A673 (cell line): ENCODE measurements at places on chromosomes 1 and 21. TPM values are rescaled to one million over a fixed set of nuclear protein-coding genes. Genes with fewer than 3 reads are reported as not detected.
A peak's percentile ranks its signal among the peaks of the same experiment; 100 is the strongest.

The MORC3 gene
- total RNA-seq = 27.6 and 30.0 TPM in 2 replicates

The FCRL1 gene
- total RNA-seq = not detected in 2 replicates

The SEC16B gene
- 1.3 and 1.6 TPM in 2 replicates for total RNA-seq

The COL8A2 gene
- 0.22 and 0.24 TPM in 2 replicates for total RNA-seq

The FCGR2B gene
- total RNA-seq = not detected in 2 replicates

The PAPPA2 gene
- total RNA-seq = 0.06 TPM in 1 of 2 replicates, not detected in the other

The OR14K1 gene
- total RNA-seq = not detected in 2 replicates

The RHBG gene
- total RNA-seq = not detected in 2 replicates

The FOXO6 gene
- 6.1 and 7.6 TPM in 2 replicates for total RNA-seq

The RAB7B gene
- 0.11 and 0.31 TPM in 2 replicates for total RNA-seq

The CRP gene
- total RNA-seq = not detected in 2 replicates

The MGST3 gene
- total RNA-seq = 150 and 155 TPM in 2 replicates

The OR2L13 gene
- not detected in 2 replicates for total RNA-seq

The CFAP141 gene
- total RNA-seq = not detected in 2 replicates

The ANGPTL3 gene
- not detected in 2 replicates for total RNA-seq

The ZRANB2 gene
- 112 and 113 TPM in 2 replicates for total RNA-seq

DNA sequence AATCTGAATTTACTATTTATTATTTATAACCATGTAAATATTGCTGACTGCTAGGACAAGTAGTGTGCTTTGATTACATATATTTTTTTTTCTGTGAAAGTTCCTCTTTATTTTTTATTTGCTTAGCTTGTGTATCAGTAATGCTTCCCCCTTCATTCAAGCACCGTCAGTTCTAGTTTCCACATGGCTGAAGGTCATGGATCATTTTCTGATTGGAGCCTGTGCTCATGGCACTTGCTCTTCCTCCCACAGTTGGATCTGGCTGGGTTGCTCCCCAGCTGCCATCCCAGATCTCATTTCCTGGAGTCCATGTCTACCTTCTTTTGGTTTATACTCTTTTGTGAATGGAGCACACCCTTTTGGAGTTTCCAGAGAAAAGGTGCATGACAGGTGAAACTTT lies 57.0 kb upstream of the IGSF5 start:
- DNase-seq = no peak

DNA sequence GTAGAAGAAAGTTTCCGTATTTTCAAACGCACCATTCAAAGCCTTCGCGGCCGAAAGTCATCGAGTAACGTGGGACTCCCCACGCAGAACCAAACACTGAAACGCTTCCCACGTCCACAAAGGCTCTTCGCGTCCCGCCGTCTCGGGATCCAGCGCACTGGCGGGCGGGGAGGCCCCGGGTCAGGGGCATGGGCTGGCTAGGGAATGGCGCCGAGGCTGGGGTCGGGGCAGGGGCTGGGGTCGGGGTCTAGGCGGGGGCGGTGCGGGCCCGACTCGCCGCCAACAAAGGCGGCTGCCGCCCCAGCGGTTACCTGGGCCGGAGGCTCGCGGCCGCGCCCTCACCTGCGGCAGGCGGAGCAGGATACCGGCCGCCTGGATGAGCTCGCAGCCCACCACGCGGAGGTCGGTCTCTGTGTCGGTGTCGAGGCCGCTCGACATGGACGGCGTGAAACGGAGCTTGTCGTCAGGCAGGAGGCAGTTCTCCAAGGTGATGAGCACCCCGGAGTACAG lies 403 bp downstream of the CCNL2 start:
- no peak for DNase-seq

DNA sequence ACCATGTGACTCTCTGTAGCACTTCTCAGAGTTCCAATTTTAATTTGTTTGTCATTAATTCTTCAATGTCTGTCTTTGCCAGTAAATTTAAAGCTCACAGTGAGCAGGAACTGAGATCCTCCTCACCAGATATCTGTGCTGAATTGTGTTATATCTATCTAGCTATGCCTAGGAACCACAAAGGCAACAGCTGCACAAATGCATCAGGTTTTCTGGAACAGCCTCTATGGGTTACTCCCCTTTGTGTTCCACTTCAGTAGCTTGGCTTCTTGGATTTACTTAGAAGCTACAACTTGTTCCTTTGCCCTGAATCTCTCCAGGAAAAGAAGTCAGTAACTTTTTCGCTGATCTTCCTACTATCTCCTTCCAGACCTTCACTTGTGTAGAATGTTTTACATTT lies 1237.8 kb upstream of the ADGRL4 start:
- no peak for DNase-seq

GRCh38 chr1:209815490-209815889 lies 9.5 kb upstream of the IRF6 start:
- no peak for DNase-seq

DNA sequence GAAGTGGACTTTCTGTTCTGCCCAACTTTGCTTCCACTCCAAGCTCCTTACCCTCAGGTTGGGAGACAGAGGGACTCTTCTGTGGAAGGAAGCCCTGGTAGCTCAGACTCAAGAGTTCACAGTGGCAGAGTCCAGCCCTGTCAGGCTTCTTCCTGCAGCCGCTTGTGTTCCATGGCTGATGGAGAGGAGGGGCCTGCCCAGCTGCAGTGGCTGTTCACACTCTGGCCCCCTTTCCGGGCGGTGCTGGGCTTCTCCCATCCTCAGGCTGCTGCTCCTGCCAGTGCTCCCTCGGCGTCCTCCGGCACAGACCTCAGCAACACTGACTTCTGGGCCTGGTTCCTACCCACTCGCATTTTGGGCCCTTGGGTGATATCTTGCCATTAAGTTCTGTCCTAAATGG lies 4.0 kb downstream of the KRTAP10-1 start:
- DNase-seq = no peak

GRCh38 chr1:93753791-93754763 lies 72.4 kb upstream of the BCAR3 start:
- no peak for DNase-seq

DNA sequence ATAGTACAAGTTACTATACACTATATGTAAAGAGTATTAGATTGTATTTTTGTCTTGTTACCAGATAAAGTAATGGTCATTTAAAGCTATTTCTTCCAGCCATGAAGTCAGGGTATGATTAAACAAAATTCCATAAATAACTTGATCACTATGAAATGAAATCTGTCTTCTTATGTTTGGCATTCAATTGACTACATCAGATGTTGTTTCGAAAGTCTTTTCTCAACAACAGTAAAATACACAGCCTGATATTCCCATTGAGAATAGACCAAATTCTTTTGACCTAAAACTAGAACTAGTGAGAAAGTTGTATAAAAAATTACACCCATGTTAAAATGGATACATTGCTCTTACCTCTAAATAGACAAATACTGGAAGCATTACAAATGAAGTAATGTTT lies 134.6 kb upstream of the ADAMTS5 start:
- no peak for DNase-seq

- no peak for DNase-seq
These were observed 11.5 kb upstream of the LAPTM5 start for GRCh38 chr1:30768830-30769718.

DNA sequence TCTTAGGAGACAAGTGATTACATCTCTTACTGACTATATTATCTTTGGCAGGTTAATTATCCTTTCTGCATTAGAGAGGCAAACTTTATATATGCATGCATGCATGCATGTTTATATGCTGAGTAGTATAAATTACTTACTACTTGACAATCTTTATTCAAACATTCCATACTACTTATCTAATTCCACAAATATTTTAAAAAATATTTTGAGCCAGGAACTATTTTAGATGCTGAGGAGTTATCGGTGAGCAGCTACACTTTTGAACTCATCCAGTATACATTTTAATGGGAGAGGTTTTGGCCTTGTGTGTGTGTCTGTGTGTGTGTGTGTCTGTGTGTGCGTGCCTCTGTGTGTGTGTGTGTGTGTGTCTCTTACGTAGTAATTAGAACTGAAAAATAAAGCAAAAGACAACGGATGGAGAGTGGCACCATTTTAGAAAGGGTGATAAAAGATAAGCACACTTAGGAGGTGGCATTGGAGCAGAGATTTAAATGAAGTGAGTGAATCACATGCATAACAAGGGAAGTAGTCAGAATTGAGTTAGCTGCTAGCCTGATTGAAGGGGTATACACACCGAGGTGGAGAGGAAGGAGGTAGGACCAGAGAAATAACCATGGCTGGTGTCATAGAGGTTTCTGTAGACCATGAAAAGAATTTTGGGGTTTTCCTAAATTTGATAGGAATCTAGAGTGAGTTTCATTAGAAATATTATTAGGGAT lies 1488.4 kb downstream of the MRPL39 start:
- DNase-seq = no peak

DNA sequence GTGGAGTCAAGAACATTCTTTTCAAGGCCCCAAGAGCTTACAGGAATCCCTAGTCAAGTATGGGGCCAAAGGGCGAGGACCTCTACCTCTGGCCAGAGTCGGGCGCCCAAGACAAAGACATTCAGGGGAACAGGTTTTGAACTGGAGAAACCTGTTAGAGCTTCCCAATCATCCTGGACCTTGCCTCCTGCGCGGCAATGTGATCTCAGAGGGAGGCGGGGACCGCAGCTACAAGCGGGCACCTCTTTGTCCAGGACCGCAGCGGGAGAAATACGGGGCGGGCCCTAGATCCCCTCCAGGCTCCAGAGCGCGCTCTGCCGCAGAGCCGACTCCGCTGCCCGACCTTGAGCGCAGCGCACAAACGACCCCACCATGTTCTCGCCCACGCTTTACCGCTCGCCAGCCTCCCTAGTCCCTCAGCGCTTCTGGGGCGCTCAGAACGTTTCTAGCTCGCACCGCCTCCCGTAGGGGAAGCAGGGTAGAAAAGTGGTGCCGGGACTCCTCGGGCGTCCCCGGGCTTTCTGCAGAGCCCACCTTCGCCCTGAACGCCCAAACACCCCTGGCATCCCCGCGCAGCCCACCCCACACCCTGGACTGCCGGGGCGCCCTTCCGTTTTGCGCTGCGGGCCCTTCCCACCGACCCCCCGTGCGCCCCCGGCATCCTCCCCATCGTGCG lies 28.1 kb downstream of the RABIF start:
- peak; percentile 43 for DNase-seq

DNA sequence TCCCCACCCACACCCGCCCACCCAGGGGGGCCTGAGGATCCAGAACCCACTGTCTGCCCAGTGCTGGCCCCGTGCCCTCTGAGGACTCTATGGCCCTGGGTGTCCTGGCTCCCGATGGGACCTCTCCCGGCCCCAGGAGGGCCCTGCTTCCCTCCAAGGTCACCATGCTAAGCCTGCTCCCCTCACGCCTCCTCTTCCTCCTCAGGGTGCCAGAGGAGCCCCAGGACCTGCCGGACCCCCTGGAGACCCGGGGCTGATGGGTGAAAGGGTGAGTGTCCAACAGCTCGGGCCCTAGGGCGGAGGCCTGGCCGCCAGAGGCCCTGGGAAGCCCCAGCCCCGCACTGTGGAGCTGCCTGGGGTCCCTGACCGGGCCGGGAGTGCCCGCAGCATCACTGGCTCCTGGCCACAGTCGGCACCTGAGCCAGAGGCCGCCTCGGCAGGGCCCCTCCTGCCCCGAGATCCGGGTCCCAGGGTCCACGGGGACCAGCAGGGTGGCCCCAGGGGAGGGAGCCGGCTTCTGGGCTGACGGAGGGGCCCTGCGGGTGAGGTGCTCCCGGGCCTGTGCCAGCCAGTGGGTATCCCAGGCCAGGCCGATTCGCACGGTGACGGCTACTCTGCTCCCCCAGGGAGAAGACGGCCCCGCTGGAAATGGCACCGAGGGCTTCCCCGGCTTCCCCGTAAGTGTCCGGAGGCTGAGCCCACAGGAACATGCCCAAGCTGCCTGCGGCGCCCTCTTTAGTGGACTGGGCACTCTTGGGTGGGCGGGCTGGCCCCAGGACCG lies 16.1 kb downstream of the COL6A1 start:
- no peak for DNase-seq

- DNase-seq = no peak
These were observed 2.4 kb upstream of the MMP23B start for GRCh38 chr1:1629430-1630190.

- DNase-seq = peak; percentile 85
These were observed 167.3 kb downstream of the FASLG start for GRCh38 chr1:172826096-172826741.

DNA sequence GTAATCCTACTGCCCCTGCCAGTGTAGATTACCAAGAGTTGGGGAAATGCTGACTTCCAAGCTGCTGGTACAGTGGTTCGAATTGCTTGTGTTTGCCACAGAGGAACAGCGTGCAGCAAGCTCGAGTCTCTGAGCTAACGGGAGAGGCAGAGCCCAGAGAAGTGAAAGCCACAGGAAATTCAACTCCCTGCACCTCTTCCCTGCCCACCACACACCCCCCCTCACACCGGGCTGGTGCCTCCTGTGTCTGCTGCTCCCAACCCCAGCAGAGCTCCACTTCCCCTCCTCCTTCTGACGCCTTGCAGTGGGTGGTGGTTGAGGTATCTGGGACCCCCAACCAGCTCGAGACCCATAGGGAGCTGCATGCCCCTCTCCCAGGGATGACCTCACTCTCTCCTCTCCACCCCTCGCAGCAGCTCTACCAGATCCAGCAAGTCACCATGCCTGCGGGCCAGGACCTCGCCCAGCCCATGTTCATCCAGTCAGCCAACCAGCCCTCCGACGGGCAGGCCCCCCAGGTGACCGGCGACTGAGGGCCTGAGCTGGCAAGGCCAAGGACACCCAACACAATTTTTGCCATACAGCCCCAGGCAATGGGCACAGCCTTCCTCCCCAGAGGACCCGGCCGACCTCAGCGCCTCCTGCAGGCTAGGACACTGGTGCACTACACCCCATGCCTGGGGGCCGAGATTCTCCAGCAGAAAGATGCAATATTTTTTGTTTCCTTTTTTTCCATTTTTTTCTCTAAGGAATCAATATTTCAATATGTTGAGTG lies 13.1 kb upstream of the KCNQ4 start:
- DNase-seq = no peak

DNA sequence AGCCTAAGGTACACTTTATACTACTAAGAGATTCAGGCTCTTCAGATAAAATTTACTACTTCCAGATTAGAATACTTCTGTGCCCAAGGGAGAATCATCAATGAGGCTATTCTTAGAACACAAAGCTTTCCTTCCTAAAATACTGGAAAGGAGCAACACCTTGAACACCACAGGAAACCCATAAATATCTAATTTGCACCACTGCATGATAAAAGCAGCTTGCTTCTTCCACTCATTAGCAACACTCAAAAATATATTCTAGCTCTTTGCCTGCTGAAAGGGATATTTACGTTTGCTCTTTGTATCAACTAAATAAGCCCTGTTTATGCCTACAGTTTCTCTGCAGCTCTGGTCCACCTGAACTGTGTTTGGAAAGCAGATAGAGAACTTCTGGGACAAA lies 284.3 kb downstream of the RWDD3 start:
- no peak for DNase-seq

DNA sequence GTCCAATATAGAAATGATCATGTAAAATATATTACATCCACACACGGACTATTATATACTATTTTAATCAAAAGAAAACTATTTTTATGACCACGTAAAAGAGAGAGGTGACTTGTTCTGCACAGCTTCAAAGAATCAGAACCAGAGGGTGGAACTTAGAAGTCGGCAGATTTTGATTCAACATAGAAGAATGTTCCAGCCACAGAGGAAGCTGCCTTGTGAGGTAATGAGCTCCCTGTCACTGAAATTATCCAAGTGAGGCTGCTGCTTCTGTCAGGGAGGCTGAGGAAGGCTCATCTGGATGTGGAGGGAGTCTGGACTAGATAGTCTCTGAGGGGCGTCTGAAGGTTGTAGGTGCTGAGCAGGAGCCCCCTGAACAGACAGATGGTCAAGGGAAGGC lies 2.7 kb downstream of the PLEKHA6 start:
- DNase-seq = no peak

GRCh38 chr21:42144679-42145568 lies 73.8 kb downstream of the UMODL1 start:
- DNase-seq = no peak
